ENCODE measurements at places on chromosomes 2 and 18.

DNA sequence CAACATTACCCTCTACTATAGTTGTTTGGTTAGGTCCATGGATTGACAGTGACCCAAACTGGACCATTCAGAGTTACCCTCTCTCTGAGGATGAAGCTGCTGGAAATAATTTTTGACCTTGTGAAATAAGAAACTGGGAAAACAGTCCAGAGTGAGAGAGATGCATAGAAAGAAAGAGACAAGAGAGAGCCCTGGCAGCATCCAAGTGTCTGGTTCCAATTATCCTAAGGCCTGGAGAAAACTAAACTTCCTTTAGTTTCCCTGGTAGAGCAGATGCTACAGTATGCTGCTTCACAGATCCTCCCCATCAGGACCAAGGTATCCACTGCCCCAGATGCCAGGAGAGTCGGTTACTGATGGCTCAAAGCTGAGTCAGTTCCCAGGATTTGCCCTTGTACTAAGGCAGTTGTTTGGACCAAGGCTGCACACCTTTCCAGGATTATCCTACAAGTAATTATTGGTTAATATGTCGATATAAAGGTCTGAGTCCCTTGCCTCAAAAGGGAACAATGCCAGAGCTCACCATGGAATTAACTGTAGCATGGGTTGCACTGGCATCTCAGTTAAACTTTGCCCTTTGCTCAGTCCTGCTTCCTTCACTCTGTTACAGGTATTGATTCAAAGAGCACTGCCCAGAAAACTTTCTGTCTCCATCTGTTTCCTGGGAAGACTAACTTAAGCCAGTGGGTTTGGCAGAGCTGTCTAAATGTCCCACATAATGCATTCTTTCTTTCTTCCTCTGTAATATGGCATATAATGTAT is 14.6 kb upstream of the CHN1 start:
- DNase-seq, result no peak

DNA sequence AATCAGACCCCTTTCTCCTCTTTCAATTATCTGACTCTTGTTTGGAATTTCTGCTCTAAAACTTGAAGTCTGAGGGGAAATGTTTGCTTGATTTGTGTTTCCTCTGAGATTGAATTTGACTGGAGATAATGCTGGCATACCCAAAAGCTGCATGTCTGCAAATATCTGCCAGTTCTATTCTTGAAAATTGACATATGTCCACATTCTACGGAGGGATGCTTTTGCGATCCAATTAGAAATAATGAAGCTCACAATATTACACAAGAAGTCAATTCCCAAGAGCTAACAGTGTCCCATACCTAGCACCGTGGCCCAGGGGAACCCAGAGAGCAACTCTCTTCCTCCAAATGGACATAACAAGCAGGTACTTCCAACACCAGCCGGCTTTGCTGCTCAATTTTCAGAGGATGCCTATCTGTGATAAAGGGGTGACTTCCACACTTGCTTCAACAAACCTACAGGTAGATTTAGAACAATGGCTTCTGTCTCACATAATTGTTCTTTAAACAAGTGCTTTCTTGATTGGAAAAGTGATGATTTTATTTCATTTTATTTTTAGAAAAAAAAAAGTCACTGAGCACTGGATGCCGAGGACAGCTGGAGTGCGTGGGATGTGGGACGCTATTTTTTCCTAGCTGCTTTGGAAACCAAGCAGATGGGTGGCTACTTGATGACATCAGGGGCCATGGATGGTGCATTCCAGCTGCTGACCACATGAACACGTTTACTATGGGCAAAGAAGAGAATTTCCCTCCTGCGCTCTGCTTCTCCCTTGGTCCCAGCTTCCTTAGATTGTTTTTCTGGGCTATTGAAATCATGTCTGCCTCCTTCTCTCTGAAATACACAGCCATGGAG is 488.9 kb downstream of the RNF144A start:
- no peak for DNase-seq

- no peak for DNase-seq
Measured at GRCh38 chr18:50196261-50196660, 1.3 kb upstream of the MYO5B start.

GRCh38 chr18:9058406-9058805 is 44.1 kb upstream of the NDUFV2 start:
- DNase-seq, result no peak

GRCh38 chr18:73848656-73849055 is 299.0 kb downstream of the FBXO15 start:
- no peak for DNase-seq

GRCh38 chr18:3329872-3330271 is 67.9 kb downstream of the MYL12B start:
- DNase-seq, result no peak

GRCh38 chr2:54672590-54673456 is 50.6 kb upstream of the EML6 start:
- DNase-seq, result no peak
